ENCODE measurements at places on chromosomes 13 and 19.

DNA sequence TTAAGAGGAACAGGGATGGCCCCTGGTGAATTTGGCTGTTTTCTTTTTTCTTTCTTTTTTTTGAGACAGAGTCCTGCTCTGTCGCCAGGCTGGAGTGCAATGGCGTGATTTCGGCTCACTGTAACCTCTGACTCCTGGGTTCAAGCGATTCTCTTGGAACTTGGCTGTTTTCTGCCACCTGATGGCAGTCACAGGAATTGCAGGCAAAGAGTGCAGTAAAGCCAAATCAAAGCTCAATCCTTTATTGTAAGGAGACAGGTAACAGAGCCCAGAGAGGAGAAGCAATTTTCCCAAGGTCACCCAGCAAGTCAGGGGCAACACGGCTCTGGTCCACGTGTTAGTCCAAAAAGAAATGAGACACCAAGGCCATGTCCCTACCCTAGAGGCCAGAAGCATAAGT lies 6.2 kb downstream of the TINCR start:
- DNase-seq, result no peak

DNA sequence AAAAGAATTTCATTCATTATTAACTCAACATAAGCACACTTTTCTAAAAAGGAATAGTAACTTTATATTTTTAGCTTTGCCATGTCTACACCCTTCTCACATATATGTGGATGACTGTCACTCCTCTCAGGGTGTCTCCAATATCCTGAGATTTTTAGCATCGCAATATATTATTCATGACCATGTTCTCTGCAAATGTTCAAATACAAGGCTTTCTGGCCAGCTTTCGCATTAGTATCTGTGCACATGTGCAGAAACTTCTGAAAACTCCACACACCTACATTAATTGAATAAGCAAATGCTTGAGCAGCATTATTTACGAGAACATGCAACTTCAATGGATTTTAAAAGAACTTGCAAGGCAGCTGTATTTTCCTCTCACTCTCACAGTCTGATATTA lies 334.8 kb downstream of the PCDH9 start:
- DNase-seq, result no peak

DNA sequence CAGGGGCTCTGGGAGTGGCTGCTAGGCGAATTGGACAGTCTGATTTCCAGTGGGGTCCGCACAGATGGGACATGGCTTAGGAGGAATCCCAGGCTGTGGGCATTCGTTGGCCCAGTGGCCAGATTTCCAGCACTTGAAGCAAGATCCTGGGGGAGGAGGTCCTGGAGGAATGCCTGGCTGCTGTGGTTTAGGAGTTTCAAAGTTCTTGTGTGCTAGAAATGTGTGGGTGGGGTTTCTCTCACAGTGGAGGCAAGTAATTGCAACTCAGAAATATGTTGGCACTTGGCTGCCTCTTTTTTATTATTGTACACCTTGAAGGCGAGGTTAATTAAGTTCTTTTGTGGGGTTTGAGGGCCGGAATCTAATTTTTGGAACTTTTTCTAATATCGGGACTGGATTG lies 17.1 kb downstream of the IGFL3 start:
- no peak for DNase-seq

DNA sequence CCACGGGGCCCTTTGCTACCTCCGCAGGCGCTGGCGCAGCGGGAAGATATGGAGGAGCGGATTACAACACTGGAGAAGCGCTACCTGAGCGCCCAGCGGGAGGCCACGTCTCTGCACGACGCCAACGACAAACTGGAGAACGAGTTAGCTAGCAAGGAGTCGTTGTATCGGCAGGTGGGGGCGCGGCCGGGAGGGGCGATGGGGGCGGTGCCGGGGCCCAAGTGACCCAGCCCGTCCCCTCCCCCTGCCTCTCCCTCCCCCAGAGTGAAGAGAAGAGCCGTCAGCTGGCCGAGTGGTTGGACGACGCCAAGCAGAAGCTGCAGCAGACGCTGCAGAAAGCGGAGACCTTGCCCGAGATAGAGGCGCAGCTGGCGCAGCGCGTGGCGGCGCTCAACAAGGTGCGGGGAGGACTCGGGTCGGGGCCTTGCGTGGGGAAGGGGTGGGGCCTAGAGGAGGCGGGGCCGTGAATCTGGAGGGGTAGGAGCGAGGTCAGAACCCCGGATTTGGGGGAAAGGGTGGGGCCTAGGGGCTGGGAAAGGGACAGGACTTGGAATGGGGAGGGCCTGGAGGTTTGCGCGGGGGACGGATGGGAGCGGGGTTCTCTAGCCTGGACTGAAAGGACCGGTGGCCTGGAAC lies 13.7 kb downstream of the PPFIA3 start:
- DNase-seq, result peak; percentile 46

- DNase-seq, result peak; percentile 41
These were observed at the start of gene FLT3 for GRCh38 chr13:28100150-28101121. Gene FLT3 (minus strand): TSS chr13:28100576. CDS start chr13:28100510, 66 bp downstream.

DNA sequence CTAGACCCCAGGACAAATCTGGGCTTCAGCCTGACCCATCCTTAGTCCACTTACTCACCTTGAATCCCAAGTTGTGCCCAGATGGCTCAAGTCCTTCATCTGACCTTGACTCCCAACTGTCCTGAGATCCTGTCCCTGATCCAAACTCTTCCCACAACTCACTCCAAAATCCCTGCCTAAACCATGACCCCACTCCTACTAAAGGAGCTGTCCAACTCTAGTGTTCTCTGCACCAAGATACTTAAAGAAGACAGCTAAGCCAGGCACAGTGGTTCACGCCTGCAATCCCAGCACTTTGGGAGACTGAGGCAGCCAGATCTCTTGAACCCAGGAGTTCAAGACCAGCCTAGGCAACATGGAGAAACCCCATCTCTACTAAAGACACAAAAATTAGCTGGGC lies 8.5 kb downstream of the POU2F2 start:
- DNase-seq, result no peak

GRCh38 chr13:113592571-113592970 lies 8.0 kb downstream of the TFDP1 start:
- no peak for DNase-seq

DNA sequence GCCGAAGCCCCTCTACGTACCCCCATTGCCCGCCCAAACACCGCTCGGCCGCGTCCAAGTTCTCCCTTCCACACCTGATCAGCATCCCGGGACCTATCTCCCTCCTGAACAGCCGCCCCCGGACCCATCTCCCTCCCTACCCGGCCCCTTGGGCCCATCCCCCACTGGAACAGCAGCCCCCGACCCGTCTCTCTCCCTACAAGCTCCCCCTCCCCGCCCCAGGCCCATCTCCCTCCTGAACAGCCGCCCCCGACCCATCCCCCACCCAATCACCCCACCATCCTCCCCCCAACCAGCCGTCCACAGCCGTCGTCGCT lies 610 bp downstream of the ZSCAN1 start:
- no peak for DNase-seq

- DNase-seq, result no peak
These were observed 54.9 kb downstream of the AP1M1 start for GRCh38 chr19:16252459-16253205.

- DNase-seq, result no peak
These were observed 85.4 kb downstream of the KLF12 start for GRCh38 chr13:74048756-74049155.

GRCh38 chr13:47420020-47420419 lies 523.2 kb upstream of the HTR2A start:
- DNase-seq, result no peak

- DNase-seq, result no peak
These were observed 15.1 kb downstream of the GARRE1 start for GRCh38 chr19:34269489-34269888.

- DNase-seq, result no peak
These were observed 239.7 kb upstream of the ZNF507 start for GRCh38 chr19:32105527-32106310.

DNA sequence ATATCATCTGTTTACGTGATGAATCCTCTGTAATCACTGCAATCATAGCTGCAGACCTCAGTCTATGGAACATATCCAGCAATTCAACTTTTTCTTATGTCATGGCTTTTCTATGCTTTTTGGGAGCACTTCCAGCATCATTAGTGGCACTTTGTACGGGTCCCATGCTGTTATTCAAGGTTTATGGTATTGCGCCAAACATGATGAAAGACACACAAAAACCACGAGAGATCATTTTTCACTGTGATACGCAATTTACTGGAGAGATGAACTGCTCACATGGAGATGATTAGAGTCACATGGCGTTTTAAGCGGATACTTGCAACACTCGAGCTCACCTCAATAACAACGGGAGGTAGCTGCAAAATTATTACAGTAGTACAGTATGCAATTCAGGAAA lies 2101.7 kb upstream of the PCDH20 start:
- DNase-seq, result no peak

- no peak for DNase-seq
These were observed 419.9 kb downstream of the PCDH17 start for GRCh38 chr13:58051396-58051795.

GRCh38 chr13:103883164-103883563 lies 816.9 kb upstream of the SLC10A2 start:
- no peak for DNase-seq

- no peak for DNase-seq
These were observed 36.6 kb downstream of the PDS5B start for GRCh38 chr13:32622827-32623226.

- DNase-seq, result no peak
These were observed 13.3 kb downstream of the DYRK1B start for GRCh38 chr19:39820696-39821095.

- DNase-seq, result no peak
These were observed 1.5 kb upstream of the C5AR2 start for GRCh38 chr19:47330466-47330869.

- DNase-seq, result no peak
These were observed 38.6 kb downstream of the TNFRSF19 start for GRCh38 chr13:23608701-23609413.

- DNase-seq, result peak; percentile 53
These were observed 566 bp downstream of the TIMM13 start for GRCh38 chr19:2426611-2427428.

- no peak for DNase-seq
These were observed 16.1 kb downstream of the ZNF562 start for GRCh38 chr19:9658769-9659168.

- DNase-seq, result no peak
These were observed 36.2 kb upstream of the ATP12A start for GRCh38 chr13:24644036-24644435.

GRCh38 chr19:926323-926588 lies 421 bp downstream of the ARID3A start:
- DNase-seq, result no peak

Data from CD4-positive, alpha-beta T cell treated with Interleukin-12 subunit alpha and Interleukin-12 subunit beta, for 1 hour (primary cell).